Pancreas (tissue), 10 donors: ENCODE measurements at places on chromosomes 11 and 22. TPM values are rescaled to one million over a fixed set of nuclear protein-coding genes. Genes with fewer than 3 reads are reported as not detected.

The NLRP14 gene
- 0.09 TPM for total RNA-seq

- DNase-seq = no peak
Observed at GRCh38 chr11:17898071-17898470, 114.8 kb downstream of the SERGEF start.

DNA sequence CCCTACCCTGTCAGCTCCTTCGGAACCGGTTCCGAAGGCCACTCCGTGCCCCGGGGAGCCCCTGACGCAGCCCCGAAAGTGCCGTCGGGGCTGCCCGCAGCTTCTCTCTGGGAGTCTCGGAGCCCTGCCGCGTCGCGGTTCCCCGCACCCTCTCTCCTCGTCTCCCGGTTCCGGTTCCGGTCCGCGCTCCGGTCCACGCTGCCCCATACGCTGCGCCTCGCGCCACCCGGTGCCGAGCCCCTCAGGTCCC, 618 bp downstream of the MTA2 start:
- DNase-seq = peak; percentile 77

DNA sequence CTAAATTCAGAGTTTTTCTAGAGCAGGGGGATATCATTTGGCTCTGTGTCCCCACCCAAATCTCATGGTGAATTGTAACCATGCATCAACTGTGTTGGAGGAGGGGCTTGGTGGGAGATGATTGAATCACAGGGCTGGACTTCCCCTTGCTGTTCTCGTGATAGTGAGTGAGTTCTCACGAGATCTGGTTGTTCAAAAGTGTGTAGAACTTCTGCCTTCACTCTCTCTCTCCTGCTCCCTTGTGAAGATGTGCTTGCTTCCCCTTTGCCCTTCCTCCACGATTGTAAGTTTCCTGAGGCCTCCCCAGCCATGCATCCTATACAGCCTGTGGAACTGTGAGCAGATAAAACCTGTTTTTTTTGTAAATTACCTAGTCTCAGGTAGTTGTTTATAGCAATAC, 22.0 kb upstream of the FBLN1 start:
- no peak for DNase-seq

- DNase-seq = no peak
Observed at GRCh38 chr11:44835938-44836337, 109.2 kb downstream of the TSPAN18 start.

The LRFN4 gene
- total RNA-seq = 0.51 TPM

DNA sequence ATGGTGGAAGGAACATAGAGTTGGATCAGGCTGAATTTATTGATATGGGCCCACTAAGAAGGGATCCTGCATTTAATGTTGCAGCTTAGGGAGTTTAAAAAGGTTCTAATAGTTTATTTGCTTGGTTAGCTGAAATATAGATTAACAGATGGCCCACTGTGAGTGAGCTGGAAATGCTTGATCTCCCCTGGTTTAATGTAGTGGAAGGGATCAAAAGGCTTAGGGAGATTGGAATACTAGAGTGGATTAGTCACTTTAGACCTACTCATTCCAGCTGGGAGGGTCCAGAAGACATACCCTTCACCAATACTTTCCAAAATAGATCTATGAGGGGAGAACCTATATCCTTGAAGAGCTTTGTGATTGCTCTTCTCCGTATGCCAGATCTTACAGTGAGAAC, 130.1 kb upstream of the ZC3H12C start:
- no peak for DNase-seq

DNA sequence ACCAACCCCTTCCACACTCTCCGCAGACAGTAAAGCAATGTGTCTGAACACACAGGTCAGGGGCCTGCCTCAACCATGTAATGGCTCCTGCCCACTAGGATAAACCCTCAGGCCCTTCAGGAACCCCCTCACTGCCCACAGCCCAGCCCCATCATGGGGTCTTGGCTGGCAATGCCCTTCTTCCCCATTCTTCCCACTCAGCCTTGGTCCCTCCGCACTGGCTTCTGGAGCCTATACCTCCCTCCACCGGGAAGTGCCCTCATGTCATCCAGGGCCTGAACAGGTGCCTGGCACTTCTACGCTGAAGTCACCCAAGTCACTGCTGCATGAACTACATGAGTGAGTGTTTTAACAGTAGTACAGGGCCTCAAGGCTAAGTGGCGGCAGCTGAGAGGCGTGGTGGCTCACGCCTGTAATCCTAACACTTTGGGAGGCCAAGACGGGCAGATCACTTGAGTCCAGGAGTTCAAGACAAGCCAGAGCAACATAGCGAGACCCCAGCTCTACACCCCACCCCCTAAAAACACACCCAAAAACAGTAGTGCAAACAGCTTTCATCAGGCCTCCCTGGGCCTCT, 74.8 kb upstream of the PITPNB start:
- DNase-seq = no peak

DNA sequence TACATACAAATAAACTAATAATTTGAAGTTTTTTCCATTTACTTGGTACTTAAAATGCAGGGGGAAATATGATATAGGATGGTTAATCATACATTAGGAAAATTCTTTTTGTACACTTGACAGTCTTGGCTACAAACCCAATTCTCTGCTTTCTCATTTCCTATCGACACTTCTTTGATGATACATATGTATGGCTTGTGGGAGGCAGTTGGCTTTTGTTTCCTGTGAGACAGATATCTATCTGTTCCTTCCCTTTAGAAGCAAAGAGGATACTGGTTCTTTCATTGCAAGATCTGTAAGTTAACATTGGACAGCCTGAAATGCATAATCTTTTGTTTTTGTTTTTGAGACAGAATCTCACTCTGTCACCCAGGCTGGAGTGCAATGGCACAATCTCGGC, 47.9 kb upstream of the ADORA2A start:
- no peak for DNase-seq

DNA sequence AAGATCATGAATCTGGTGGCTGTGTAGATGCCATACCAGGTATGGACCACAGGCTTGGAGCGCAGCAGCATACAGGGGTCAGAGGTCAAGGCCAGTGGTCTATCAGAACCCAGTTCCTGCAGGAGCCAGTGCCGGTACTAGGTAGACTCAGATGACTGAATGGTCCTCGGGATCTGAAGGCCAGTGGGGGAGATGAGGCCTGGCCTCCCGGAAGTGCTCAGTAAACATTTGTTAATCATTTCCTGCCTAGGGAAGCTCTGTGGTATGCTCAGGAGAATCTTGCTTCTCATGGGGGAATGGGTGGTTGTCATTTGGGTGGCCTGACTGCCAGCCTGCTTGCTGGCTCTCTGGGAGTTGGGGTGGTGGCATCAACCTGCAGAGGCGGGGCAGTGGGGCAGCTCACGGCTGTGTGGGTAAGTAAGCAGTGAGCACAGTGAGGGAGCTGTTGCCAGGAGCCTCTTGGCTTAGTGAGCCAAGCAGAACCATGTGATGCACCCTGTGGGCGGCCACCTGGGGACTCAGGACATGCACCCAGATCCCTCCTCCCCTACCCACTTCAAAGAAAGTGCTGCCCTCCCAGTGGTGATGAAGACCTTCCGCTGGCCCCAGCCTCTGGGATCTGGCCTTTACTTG, 33.0 kb downstream of the PTPRJ start:
- DNase-seq = peak; percentile 46

GRCh38 chr22:39448205-39449054, 8.4 kb upstream of the MGAT3 start:
- DNase-seq = peak; percentile 3

GRCh38 chr11:1193326-1194230, 29.3 kb upstream of the MUC5B start:
- DNase-seq = peak; percentile 53

DNA sequence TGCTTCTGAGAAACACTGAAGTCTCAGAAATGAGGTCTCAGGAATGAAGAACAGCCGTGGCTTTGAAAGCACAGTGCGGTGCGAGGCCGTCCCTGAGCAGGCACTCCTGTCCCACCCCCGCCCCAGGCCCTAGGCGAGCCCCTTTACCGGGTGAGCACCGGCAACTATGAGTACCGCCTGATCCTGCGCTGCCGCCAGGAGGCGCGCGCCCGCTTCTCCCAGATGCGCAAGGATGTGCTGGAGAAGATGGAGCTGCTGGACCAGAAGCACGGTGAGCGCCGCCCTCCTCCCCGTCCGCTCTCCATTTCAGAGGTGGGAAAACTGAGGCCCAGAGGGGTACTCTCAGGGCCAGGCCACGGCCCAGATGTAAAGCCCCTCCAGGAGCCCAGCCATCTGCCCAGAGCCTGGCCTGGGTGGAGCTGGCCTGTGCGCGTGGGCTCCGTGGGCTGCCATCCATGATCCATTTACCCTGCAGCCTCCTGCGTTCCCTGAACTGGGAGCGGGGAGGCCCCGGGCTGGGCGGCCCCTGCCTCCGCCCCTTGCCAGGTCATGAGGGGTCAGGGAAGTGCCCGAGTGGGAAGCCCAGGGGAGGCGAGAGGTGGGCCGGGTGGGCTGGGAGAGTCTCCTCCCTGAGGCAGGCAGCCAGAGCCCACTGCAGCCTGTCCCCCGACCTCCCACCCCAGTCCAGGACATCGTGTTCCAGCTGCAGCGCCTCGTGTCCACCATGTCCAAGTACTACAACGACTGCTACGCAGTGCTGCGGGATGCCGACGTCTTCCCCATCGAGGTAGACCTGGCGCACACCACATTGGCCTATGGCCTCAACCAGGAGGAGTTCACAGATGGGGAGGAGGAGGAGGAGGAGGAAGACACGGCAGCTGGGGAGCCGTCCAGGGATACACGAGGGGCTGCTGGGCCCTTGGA, 9.5 kb downstream of the SLC16A8 start:
- DNase-seq = no peak

The MYRF gene
- 19.1 TPM for total RNA-seq

The RAB3IL1 gene
- total RNA-seq = 3.6 TPM

DNA sequence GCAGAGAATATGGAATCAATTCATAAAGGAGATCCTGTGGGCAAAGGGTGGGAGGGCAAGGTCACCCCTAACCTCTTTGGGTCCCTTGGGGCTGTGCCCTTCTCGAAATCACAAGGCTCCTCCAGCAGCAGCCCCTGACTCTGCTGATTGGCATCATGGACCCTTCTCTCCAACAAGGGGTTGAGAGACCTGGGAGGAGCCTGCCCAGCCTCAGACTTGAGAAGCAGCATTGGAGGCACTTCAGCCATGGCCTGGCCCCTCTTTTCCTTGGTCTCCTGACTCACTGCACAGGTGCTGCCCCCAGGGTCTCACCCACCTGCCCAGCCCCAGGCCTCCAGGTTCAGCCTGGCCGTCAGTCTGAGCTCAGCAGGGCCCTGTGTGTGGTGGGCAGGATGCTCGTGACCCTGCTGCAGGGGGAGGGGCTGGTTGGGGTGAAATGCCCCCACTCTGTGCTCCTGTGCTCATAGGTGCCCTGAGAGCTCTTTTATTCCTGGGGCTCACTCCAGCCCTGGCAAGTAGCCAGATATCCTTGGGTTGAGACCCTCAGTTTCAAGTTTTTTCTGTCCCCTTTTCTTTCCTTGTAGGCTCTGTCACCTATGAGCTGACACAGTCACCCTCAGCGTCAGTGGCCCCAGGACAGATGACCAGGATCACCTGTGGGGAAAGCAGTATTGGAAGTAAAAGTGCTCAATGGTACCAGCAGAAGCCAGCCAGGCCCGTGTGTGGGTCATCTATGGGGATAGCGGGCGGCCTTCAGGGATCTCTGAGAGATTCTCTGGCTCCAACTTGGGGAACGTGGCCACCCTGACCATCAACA, 110.8 kb downstream of the GGTLC2 start:
- no peak for DNase-seq

GRCh38 chr22:32199961-32200360, 4.9 kb downstream of the RFPL2 start:
- no peak for DNase-seq

The RBM14 gene
- total RNA-seq = 57.9 TPM

The MDK gene
- 20.3 TPM for total RNA-seq

GRCh38 chr11:1064167-1064566, 10.5 kb upstream of the MUC2 start:
- no peak for DNase-seq

DNA sequence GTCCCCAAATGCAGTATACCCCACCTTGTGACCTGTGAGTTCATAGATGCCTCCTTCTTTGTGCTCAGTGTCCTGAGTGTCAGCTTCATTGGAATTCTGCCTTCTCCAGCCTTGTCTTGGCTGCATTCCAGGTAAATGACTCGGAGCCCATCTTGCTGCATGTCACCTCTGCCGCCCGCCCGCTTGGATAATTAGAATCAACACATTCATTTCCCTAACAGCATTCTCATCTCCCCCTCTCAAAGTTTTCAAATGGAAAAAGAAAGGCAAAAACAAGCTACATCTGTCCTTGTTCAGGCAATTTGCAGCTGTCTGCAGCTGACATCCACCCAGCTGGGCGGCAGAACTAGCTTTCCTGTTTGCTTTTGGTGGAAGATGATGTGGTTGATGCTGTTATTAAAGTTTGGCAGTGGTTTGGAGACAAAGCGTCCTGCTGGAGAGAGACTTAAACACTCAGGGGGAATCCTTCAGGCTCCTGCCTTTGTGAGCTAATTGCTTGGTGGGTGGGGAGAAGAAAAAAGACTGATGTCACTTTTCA, 198.8 kb upstream of the SEZ6L start:
- DNase-seq = no peak

The BIRC3 gene
- 6.7 TPM for total RNA-seq

The MFRP gene
- not detected for total RNA-seq

The PPP6R2 gene
- total RNA-seq = 24.8 TPM

The CAT gene
- total RNA-seq = 29.2 TPM

The OR8D1 gene
- not detected for total RNA-seq

- DNase-seq = no peak
Observed at GRCh38 chr22:17575681-17576080, 12.4 kb downstream of the SLC25A18 start.

DNA sequence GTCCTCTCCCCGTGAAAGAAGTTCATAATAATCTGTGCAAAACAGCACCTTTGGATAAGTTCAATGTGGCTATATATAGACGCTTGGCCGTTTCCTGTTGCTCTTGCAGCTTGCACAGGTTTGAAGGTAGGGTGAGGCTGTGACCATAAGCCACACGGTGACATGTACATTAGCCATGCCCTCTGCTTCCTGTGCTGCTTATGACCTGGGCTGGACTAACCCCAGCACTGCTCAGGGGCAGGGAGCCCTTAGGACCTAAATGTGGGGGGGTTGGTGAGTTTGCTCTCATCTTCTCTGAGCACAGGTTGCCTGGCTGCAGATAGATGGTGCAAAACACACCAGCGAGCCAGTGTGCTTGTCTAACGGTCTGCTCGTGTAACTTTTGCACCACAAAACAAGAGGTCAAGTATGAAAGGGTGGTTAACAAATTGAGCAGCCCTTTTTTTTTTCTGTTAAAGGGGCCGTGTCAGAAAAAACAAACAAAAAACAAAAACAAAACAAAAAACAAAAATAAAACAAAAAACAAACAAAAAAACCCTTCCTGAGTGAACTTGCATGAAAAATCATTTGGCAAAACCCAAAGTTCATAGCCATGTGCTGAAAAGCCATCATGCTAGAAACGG, 37.3 kb downstream of the FLI1 start:
- no peak for DNase-seq

DNA sequence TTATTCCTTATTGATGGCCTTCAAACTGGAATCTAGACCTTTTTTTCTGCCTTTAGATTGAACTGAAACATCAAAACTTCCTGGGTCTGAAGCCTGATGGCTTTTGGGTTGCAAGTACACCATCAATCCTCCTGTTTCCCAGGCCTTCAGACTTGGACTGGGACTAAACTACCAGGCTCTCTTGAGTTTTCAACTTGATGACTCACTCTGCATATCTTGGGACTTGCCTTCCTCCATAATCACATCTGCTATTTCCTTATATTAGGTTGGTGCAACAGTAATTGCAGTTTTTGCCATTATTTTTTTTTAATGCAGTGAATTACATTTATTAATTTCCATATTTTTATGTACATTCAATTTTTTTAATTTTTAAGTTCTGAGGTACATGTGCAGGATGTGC, 7.0 kb downstream of the OR51B5 start:
- no peak for DNase-seq

The SEPTIN3 gene
- total RNA-seq = 1.3 TPM
